Glutamatergic neuron (in vitro differentiated cells): ENCODE measurements at places on chromosomes 3 and 15. TPM values are rescaled to one million over a fixed set of nuclear protein-coding genes. Genes with fewer than 3 reads are reported as not detected.

DNA sequence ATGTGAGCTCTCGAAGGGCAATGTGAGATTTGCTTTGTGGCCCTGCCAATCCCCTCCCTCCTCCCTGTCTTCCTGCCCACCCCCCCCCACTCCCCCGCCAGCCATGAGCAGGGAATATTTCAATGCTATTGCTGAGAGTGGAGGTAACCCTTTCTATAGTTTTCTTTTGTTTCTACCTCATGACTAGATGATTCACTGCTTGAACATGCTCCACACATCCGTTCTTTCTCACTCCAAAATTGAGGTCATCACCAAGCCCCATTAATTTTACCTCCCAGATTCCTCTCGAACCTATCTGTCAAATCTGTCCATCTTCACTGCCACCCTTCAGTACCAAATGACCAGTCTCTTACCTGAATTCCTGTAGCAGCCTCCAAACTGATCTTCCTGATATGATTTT is 12.2 kb downstream of the ZNF774 start:
- no peak for DNase-seq

DNA sequence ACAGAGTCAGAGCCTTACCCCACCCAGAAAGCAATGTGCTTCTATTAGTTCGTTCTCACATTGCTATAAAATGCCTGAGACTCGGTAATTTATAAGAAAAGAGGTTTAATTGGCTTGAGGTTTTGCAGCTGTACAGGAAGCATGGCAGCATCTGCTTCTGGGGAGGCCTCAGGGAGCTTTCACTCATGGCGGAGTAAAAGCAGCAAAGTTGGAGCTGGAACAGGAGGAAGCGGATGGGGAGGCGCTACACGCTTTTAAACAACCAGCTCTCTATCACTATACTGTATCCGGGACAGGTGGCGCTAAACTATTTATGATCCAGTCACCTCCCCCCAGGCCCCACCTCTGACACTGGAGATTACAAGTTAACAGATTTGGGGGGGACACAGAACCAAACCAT is 176.3 kb upstream of the BHLHE40 start:
- DNase-seq, result no peak

- peak; percentile 60 for DNase-seq
Observed at GRCh38 chr3:27666708-27667107, 55.4 kb downstream of the EOMES start.

- DNase-seq, result no peak
Observed at GRCh38 chr15:101543926-101544612, 54.6 kb upstream of the PCSK6 start.

DNA sequence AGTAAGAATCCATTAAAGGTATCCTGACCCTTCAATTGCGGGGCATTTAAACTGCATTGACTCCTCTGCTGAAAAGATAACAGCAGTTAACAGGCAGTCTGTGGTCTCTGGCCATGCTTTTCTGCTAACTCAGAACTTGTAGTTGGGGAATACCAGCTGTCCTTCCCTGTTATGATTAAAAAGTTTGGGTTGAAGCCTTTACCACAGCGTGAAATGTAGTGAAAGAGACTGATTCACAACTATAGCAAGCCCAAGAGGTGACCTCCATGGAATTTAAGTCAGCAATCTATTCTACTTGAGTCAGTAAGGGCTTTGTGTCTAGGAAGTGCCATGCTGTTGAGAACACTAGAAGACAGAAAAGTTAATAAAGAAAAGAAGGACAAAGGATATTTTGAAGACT is 1037.3 kb downstream of the SI start:
- DNase-seq, result no peak

DNA sequence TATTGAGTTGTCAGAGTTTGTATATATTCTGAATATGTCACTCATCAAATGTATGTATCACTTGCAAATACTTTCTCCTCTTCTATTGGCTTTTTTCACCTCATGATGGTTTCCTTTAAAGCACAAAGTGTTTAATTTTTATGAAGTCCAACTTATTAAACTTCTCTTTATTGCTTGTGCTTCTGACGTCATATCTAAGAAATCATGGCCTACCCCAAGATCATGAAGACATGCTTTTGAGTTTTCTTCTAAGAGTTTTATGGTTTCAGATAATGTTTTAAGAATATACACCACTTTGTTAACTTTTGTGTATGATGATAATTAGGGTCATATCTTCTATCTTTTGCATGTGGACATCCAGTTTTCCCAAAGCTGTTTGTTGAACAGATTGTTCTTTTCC is 417.2 kb upstream of the ATP10A start:
- no peak for DNase-seq

GRCh38 chr3:68535782-68536181 is 396.6 kb downstream of the TAFA4 start:
- DNase-seq, result no peak

CPNE9 gene
- total RNA-seq, result 54.6 TPM

CTXND1 gene
- 0.39 TPM for total RNA-seq

C3orf85 gene
- not detected for total RNA-seq
